ENCODE measurements at places on chromosomes 1 and 21. TPM values are rescaled to one million over a fixed set of nuclear protein-coding genes. Genes with fewer than 3 reads are reported as not detected.

DNA sequence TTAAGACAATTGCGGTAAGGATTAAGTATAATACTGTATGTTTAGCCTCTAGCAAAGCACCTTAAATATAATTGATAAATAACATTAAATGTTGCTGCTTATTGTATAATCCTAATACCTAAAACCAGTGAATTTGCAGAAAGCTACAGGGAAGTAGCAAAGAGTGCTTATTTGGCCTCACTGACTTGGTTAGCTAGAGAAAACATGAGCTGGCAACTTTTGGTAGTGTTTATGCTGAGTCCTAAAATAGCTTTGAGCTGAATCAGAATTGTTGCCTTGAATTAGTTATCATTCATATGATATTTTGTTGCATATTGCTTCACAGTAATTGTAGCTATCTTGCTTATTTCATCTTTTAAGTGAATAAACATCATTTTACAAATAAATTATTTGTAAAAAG, 3.5 kb downstream of the TRIM67 start:
- DNase-seq = no peak

GRCh38 chr1:26913389-26913753, 404 bp downstream of the NR0B2 start:
- DNase-seq = no peak

- DNase-seq = no peak
These were observed 6.3 kb upstream of the CAMSAP2 start for GRCh38 chr1:200732438-200732837.

Gene GJA8
- total RNA-seq = not detected

- no peak for DNase-seq
These were observed 11.7 kb downstream of the TNFSF18 start for GRCh38 chr1:173038875-173039554.

GRCh38 chr1:83555871-83556270, 443.1 kb downstream of the TTLL7 start:
- no peak for DNase-seq

Gene ACBD3
- total RNA-seq = 28.0 TPM

- DNase-seq = no peak
These were observed 286.8 kb upstream of the PLD5 start for GRCh38 chr1:242811092-242811840.

All from heart left ventricle (tissue), 16 donors.